ENCODE measurements at places on chromosomes 7 and 10.

DNA sequence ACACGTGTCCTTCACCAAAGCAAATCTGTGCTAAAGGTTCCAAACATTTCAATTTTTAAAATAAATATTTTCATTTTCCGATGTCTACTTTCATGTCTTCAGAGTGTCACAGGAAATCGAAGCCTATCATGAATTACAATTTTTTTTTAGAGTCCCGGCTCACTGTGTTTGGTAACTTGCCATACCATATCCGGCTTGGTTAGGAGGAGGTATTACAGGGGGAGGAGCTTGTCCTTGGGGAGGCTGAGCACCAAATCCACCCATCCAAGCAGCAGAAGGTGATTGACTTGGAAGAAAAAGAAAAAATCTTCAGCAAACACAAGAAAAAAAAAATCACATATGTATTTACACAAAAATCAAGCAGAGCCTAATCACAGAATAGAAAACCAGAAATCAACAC lies 21.3 kb downstream of the TIAL1 start:
- ATAC-seq: peak; percentile 63

- no peak for ATAC-seq
Measured at GRCh38 chr7:72058579-72058978, 353.6 kb downstream of the CALN1 start.

DNA sequence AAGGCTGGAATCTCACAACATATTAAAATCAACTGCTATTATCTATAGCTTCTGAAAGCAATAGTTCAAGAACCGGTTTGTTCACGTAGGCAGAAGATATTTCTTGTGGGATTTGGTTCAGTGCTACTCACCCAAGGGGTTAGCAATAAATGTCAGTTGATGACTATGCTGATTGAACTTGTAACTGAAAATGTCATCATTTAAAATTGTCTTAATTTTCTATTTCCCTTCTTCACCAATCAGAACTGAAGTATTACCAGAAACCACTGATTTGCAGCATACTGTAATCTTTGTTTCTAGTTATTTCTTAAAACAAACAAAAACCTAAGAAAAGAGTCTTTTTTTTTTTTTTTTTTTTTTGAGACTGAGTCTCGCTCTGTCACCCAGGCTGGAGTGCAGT lies 46.1 kb downstream of the CPEB3 start:
- no peak for ATAC-seq

- no peak for ATAC-seq
Measured at GRCh38 chr7:67752227-67752626, 755.6 kb downstream of the TYW1 start.

GRCh38 chr7:155093596-155093995 lies 23.5 kb downstream of the HTR5A start:
- no peak for ATAC-seq

GRCh38 chr10:45004661-45005060 lies 3.9 kb downstream of the ZNF22 start:
- ATAC-seq: no peak
